Midbrain (tissue), 1 donor: ENCODE measurements at places on chromosomes 11 and 22.

GRCh38 chr11:65295001-65295400, 19.7 kb upstream of the CDC42EP2 start:
- no peak for DNase-seq

DNA sequence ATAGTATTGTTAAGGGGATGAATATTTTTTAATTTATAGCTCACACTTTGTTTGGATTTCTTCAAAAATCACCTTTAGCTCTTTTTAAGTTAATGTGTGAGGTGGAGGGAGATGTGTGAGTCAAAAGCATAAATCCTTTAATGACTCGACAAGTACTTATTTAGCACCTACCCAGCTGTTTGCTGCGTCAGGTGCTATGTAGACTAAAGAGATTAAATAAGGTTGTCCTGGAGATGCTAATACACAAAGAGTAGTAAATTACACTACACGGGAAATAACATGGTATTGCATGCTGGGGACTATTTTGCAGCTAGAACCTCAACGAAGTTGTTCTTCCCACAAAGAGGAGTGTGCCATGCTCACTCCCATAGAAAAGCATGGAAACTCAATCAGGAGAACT, 583.3 kb upstream of the TENM4 start:
- DNase-seq = no peak

DNA sequence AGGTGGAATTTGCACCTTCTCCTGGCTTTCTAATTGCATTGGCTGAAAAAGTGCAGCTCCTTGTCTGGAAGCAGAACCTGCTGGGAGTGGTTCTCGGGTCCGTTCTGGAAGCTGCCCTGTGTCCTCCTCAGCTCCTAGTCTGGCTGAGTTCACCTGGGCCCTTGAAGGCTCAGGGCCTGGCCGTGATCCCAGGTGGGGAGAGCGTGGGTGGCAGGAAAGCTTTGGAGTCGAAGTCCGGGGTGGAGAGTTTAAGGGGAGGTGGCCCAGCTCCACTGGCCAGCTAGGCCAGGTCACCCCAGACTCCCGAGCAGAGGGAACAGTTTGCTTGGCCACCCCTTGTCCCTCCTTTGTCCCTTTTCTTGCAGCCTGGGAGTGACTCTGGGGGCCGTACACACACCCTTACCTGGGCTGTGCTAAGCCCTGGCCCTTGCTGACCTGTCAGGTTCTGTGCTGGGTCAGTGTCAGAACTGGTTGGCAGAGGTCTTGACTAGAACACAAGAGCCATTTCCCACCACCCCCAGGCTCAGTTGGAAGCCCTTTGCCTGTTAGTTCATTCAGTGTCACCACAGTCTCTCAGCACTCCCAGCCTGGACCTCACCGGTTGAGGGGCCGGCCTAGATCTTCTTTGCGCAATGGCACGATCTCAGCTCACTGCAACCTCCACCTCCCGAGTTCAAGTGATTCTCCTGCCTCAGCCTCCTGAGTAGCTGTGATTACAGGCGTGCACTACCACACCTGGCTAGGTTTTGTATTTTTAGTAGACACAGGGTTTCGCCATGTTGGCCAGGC, 37.3 kb downstream of the LRP5 start:
- no peak for DNase-seq

DNA sequence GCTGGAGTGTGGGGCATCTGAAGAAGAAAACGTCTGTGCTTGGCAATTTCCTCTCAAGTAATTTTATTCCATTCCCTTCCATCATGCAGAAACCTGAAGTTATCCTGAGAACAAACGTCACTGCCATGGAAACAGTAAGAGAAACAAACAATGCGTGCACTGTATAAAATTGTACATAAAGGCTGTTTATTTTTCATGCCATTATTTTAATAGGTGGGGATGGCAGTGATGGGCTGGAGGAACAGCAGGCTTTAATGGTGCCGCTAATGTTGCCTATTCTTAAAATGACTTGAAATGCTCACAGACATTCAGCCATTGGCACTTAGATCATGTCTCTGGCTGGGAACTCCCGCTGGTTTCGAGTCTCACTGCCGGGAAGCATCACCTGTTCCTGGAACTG, 7.5 kb upstream of the SEZ6L start:
- DNase-seq = no peak

DNA sequence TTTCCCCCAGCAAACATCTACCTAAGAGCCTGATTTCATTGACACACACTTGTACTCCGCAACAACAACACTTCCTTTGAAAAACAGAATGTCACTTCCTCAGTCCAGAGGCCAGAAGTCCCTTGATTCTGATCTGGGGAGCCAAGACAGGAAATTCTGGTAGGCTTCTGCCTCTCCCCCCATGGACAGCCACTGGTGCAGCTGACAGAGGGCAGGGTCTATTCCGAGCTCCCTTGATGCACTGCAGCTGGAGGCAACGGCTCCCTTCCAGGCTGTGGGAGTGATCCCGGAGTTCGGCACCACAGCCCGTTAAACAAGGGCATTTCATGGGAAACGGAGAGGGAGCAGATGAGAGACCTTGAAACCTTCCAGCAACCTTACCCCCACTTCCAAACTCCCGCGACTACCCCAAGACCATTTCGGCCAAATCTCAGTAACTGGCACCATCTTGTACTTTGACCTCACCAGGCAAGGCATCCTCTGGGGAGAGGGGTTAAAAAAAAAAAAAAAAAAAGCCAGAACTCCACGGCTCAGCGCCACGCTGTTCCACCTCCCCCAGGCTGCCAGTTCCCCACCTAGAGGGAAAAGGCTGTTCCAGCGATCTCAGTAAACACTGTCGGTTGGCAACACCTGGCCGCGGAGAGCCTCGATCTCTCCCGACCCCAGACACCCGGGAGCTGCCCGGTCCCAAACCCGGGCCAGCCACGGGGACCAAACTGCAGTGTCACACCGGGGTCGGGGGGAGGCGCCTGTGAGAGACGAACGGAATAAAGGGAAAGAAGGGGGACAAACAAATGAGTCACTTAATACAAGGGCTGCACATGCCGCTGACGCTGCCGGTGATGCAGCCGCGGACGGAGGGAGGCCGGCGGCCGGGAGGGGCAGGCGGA, 1.1 kb downstream of the GAB2 start:
- DNase-seq = peak; percentile 86
